ENCODE measurements at places on chromosomes 1 and 21.
A peak's percentile ranks its signal among the peaks of the same experiment; 100 is the strongest.

DNA sequence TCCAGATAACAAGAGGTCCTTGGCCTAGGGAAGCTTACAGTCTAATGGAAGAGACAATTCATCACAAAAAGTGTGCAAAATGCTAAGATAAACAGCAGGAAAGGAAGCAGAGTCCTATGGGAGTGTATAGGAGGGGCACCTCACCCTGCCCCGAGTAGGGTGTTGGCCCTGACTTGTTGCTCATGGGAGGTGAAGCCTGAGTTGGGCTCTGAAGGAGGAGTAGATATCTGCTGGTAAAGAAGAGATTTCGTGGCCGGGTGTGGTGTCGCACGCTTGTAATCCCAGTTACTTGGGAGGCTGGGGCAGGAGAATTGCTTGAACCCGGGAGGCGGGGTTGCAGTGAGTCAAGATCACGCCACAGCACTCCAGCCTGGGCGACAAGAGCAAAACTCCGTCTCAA lies 18.6 kb upstream of the GPR37L1 start:
- DNase-seq: no peak

DNA sequence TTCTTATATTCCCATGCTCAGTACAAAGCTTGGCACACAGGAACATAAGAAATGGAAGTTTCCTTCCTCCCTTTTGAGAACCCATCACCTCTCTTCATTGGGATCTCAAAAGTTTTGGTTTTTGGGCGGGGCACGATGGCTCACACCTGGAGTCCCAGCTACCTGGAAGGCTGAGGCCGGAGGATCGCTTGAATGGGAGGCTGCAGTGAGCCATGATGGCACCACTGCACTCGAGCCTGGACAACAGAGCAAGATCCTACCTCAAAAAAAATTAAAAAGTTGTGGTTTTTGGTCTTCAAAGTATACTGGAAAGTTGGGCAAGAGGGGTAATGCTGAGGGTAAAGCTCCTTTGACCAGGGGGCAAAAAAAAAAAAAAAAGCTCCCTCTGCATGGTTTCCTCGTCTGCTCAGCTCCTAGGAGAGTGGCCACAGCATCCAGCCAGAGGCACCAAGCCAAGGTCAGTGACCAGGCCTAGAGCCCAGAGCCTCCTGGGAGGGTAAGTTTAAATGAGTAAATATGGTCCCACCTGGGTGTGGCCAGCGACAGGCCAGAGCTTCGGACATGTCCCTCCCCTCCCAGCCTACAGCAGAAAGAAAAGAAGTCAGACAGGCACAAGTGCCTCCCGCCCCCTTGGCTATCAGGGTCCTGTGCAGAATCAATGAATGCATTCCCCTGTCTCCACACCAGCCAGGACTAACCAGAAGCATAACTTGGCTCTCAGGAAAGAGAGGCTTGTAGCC lies 5.0 kb downstream of the MEF2D start:
- DNase-seq: no peak

DNA sequence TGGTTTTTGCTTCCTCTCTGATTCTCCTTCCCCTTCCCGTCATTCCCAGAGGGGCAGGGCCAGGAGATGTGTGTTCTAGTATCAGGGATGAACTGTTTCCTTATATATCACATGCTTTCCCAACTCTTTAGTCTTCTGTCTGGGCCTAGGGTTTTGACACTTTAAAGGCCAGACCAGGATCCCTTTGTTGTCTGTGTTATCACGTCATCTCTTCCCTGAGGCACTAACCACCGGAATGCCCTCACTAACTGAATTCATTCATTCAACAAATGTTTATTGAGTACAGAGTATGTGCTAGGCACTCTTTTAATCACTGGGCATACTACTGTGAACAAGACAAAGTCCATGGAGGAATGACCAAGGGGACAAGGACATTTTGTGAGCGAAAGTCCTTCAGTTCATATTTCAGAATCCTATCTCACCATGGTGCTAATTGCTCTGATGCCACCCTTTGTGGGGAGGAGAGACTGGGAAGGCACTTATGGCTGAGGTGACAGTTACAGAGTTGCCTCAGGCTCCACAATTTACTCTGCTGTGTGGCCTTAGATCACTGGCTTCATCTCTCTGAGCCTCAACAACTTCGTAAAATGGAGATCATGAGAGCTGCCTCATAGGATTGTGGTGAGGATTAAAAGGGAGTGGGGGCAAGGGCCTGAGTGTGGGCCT lies 12.0 kb upstream of the ZNF362 start:
- DNase-seq: no peak

DNA sequence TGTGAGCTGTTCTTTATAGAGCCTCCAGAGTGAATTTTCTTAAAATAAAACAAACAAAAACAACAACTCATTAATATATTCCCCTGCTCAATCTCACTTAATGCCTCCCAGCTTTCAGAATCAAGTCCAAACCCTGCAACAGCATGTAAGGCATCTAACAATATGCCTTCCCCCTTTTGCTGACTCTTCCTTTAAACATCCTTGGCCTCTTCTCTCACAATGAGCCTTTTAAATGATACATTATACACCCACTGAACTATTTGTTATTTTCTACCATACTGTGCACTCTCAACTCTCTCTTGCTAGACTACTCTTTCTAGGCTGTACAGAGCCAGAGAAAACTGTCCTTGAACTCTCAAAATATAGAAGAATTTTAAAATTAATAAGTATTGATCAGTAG lies 115.2 kb upstream of the SNX7 start:
- DNase-seq: no peak

- no peak for DNase-seq
Observed at GRCh38 chr21:46181953-46182547, 2.2 kb downstream of the SPATC1L start.

DNA sequence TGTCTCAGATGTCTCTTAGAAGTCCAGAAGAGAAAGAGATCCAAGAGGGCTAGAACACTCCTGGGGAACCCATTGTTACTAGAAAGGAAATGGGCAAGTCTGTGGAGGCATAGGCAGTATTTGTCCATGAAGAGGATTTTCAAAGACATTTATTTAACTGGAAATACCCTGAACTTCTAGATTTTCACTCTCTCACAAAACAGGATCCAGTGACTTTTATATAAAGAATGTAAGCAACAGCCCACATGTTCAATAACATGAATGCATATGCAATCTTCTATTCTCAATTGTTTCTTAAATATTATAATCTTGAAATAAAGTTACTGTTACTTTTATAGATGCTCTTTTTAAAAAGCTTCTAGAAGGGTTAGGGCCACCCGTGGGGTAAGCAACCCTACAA lies 53.4 kb downstream of the TBX15 start:
- no peak for DNase-seq

- DNase-seq: no peak
Observed at GRCh38 chr1:1225238-1225845, 6.5 kb downstream of the SDF4 start.

- no peak for DNase-seq
Observed at GRCh38 chr1:15709226-15709625, 25.1 kb downstream of the PLEKHM2 start.

DNA sequence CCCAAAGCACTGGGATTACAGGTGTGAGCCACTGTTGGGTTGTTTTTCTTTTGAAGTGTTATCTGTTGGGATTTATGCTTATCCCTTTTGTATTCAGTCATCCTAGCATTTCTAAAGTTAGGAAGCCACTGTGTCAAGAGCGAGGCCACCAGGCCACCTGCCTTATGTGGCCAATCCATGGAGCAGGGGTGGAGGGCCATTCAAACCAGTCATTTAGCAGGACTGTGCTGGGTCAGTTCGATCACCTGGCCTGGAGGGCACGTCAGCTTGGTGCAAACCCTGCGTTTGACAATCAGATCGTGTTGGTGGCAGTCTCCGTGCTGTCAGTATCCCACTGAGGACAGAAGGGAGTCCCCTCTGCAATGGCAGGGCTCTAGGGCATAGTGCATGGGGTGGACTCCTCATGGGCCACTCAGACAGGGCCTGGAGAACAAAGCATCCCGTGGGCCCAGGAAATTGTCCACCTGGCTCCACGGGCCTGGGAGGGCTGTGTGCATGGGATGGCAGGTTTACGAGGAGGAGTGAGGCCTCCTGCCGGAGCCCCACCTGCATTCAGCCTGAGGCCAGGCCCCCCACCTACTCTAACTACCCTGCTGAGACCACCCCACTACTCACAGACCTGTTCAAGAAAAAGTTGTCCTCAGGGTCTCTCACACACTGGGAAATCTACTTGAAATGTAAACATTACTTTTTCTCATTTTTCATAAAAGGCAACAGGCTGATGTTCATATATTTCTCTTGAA lies 242.3 kb downstream of the SDCCAG8 start:
- no peak for DNase-seq

GRCh38 chr21:45168522-45168921 lies 94.1 kb downstream of the ADARB1 start:
- DNase-seq: no peak

DNA sequence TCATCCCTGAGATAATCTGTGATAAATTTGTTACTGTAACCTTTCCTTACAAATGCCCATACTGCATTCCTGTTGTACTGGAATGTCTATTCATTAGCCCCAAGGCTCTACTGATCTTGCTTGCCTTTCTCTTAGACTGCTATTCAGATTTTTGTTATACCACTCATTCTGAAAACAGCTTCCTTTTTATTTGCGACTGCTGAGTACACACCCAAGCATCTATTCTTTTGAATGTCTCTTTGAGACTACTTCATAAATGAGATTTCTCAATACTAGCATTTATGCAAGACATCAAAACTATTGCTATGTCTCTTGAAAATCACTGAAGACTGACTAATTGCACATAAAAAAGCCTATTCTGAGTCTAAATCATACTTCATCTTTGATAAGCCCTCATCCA lies 38.6 kb downstream of the DENND1B start:
- DNase-seq: no peak

- DNase-seq: no peak
Observed at GRCh38 chr1:151386002-151386401, 13.4 kb upstream of the PSMB4 start.

- DNase-seq: no peak
Observed at GRCh38 chr1:245217853-245218608, 63.2 kb downstream of the KIF26B start.

DNA sequence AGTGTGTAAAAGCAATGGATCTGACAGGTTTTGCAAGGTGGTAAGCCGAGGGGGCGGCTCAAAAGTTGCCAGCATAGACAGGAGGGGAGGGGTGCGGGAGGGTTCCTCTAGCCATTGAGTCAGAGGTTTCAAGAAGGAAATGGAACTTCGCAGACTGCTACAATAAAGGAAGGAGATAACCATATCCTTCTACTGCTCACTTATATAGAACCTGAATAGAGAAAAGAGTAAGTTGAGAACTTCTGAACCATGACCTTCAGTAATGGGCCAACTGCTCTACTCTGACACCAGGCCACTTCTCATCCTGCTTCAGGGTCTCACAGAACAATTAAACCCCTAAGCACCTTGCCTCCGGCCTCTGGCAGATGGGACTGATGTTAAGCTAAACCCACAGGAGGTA lies 26.3 kb upstream of the BCAR3 start:
- DNase-seq: no peak

DNA sequence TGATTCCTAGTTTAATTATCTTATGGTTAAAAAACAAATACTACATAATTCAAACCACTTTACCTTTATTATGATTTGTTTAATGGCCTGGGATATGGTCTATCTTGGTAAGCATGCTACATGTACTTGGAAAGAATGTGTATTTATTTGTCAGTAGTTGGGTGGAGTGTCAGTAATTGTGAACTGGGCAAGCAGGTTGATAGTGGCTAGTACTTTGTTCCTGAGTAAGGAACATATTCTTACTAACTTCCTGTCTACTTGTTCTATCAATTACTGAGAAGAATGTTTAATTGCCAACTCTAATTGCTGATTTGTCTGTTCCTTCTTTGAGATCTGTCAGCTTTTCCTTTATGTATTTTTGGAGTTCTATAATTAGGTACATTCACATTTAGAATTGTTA lies 49.2 kb upstream of the ABCG1 start:
- DNase-seq: no peak

- DNase-seq: peak; percentile 45
Observed at GRCh38 chr1:67134695-67135094, at the start of gene C1orf141. Gene C1orf141, minus strand, starts transcription at chr1:67134970. Its CDS starts 7,730 bp downstream, at chr1:67127240.

DNA sequence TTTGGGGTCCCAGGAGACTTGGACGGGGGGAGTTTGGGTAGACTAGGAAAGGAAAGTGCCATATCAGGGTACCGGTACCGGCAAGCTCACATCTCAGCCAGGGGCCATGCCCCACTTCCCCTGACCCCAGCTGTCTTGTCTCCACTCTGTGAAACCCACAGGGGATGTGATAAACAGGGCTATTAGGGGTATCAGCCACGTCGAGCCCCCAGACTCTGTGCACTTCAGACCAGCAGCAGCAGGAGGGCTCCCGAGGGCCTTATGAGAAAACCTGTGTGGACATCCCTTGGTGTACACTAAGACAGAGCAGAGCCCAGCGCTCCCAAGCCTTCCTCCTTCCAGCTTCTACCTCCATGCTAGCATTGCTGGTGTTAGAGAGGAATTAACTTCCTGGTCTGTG lies 46.3 kb downstream of the TNNT2 start:
- peak; percentile 13 for DNase-seq

DNA sequence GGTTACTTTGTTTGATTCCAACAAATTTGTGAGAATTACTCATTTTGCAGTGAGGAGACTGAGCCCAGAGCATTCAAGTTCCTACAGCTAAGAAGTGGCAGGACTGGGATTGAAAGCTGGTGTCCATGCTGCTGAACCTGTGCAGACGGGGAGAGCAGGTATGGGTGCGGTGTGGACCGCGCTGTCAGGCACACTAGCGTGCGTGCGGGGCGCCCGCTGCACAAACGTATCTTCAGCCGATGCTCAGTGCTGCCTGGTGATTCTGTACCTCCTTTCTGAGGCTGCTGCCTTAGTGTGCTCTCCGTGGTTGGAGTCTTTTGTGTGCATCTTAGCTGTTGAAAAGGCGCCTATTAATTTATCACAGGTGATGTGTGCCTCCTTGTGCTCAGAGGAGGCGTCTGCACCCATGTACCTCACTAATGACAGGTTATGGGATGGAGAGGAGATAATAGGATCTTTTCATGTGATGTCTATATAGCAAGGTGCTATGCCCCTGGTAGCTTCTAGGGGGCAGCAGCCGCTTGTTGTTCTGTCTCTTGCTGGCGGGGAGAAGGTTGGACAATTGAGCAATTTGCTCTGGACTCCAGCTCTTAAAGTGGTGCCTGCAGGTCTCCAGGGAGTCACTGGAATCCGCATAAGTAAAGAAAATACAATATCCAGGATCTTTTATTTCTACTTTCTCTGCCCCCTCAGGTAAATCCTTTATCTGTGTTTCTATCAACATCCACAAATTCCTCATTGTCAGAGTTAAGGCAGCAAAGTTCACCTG lies 32.5 kb downstream of the PEX14 start:
- DNase-seq: no peak

DNA sequence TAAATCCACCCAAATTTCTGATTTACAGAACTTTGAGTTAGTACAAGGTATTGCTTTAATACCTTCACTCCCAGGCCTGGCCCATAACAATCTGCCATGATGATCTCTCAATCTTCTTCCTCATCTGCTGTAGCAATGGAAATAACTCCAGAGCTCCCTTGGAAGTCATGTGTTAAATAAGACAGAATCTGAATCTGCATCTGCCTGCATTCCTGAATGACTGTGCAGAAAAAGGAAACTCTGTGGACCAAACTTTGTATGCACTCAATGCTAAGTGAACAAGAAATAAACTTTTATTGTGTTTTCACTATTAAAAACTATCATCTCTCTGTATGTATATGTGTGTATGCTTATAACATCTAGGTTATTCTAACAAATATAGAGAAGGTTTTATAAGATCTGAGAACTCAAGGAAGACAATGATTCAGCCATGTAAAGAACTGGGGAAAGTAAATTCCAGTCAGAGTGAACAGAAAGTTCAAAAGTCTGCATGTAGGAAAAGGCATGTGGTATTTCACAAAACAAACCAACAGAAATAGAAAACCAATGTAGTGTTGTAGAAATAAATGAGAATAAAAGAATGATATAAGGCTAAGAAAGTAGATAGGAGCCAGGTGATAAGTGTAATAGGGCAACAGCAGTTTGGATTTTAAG lies 390.2 kb downstream of the USH2A start:
- DNase-seq: no peak
